ENCODE measurements at places on chromosomes 12 and 14. TPM values are rescaled to one million over a fixed set of nuclear protein-coding genes. Genes with fewer than 3 reads are reported as not detected.

GRCh38 chr14:72599579-72600470, 294.1 kb downstream of the DPF3 start:
- no peak for DNase-seq

Gene IRAK3
- 0.16 TPM for total RNA-seq

DNA sequence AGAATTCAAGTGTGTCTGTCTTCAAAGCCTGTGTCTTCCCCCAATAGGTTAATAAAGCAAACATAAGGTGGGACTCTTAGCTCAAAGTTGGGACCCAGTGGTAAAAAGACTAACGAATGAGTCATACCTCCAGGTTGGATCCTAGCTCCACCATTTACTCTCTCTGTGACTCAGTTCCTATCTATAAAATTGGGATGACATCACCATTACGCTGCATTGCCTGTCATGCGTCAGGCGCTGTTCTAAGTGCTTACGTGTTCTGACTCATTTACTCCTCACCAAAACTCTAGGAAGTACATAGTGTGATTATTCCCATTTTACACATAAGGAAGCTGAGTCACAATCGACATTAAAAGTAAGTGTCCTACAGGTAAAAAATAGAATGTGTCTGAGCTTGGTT, 915.8 kb downstream of the VRK1 start:
- no peak for DNase-seq

Gene GNPTAB
- total RNA-seq = 66.8 TPM

DNA sequence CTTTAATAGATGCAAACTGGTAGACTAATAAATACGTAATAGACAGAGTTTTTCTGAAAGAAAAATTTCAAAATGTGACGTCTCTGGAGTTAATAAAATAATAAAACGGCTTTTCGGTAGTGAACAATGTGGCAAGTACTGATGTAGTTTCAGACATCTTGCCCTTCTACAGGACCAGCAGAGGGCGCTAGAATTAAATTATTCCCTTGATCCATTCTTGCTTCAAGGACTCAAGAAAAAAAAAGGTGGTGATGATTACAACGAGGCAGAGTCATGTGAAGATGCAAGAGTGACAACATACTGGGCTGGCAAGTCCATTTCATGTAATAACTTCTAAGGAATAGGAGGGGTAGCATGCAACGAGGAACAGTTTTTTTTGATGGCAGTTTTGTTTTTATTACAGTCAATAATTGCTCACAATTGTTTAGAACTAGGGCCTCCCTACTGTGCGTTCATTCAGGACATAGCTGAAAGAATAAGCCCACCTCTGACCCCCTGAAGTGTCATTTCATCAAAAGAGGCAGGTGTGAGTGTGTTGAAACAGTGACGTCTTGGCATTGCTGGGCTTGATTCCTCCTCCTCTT, 101.0 kb upstream of the GZMB start:
- DNase-seq = peak; percentile 7

Gene TAS2R10
- total RNA-seq = 0.33 TPM

DNA sequence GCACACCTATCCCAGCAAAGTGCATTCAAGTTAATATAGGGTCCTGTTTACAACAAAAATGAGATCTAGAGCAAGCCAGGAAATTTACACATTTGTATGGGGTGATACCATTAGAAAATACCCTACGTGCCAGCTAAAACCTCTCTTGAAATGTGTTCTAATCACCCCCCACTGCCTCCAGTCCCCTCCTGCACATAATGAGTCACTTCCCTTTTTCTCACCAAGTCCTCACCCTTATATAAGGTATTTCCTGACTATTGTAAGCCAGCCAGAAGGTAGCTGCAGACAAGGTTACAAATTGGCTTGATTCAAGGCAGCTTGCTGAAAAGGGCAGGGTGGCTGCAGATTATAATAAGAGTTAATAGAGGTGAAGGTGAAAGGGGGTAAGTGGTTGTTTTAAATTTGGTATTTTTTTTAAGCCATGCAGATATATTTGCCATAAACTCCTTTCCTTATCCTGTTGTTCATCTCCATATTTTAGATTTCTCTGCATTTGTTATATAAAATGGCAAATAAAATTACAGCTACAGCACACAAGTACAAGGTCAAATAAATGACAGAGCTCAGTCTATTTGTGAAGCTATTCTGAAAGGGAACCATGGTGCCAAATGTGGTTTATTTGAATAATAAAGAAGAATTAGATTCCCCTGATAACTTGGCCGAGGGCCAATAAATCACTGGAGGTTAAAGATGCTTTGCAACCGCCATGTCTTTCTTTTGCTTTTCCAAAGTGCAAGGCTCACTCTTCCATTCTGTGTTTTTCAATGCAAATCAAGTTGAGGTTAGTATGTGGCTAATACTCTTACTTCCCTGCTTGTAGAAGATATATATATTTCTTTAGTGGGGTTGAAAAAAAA, 385.9 kb downstream of the EGLN3 start:
- DNase-seq = no peak

Gene RAPGEF3
- 0.55 TPM for total RNA-seq

Gene PAX9
- 0.23 TPM for total RNA-seq

Gene CLEC4A
- total RNA-seq = 1.3 TPM

Gene LBHD2
- not detected for total RNA-seq

Measured in T-cell (primary cell).